ENCODE measurements at places on chromosomes 7 and 10. TPM values are rescaled to one million over a fixed set of nuclear protein-coding genes. Genes with fewer than 3 reads are reported as not detected.
A peak's percentile ranks its signal among the peaks of the same experiment; 100 is the strongest.

GRCh38 chr7:134662166-134662870 lies 15.7 kb downstream of the BPGM start:
- ATAC-seq, result peak; percentile 64

DNA sequence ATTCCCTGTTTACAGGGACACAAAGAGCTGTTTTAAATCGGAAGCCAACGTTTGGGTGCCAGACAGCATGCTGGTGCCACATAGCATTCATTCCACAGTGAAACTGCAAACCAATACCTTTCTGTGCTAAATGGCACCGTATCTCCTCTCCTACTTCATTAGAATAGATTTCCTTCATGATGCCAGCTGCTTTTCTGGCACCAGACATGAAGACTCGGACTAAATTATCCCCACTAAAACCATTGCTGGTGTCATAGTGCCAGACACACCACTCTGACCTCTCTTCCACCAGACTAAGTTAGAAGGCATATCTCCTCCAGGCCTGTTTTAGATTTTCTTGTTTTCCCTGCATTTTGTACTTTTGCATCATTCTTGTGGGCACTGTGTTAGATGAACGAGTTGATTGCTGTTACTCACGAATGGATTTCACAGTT lies 155.1 kb downstream of the ETV1 start:
- no peak for ATAC-seq

GRCh38 chr7:5232874-5233273 lies 42.8 kb downstream of the WIPI2 start:
- ATAC-seq, result no peak

DNA sequence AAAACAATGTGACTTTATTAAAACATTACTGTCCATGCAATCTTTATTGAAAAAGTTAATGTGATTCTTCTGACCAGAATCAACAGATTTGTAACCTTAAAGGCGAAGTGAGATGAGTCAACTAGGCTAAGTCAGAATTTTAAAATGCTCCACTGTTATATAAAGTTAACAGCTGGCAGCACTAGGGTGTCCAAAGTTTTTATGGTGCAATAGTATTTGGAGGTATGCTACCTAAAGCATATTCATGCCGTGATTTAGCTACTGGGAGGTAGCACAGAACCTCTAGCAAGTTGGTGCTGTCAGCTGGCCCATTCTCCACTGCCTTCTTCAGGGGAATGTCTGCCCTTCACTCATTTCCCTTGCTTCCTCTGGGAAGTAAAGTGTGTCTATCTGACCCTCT lies 126.7 kb downstream of the RAPGEF5 start:
- no peak for ATAC-seq

Gene LBX1
- total RNA-seq, result not detected

- ATAC-seq, result no peak
Observed at GRCh38 chr10:51675088-51675487, 24.3 kb downstream of the CSTF2T start.

GRCh38 chr10:78338717-78339116 lies 305.1 kb downstream of the RPS24 start:
- ATAC-seq, result no peak

DNA sequence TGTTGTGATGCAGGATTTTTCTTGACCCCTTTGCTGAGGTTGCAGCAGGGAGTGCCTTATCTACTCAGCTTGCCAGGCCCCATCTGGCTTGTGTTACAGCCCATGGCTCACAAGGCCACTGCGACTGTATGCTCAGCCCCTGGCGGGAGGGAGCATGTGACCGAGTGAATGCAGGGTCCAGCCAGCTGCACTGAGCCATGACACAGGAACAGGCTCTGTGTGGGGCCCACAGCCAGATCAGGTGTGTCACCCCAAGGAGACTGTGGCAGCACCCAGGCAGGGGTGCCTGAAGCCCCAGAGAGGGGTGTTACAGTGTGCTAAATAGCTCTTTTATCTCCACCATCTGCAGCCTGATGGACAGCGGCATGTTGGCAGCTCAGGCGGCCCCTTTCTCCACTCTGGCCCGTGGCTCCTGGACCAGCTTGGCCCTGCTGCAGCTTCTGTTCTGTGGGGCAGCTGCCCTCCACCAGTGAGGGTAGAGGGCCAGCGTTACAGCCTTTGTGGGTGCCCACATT lies 2.6 kb upstream of the PCBD1 start:
- no peak for ATAC-seq

DNA sequence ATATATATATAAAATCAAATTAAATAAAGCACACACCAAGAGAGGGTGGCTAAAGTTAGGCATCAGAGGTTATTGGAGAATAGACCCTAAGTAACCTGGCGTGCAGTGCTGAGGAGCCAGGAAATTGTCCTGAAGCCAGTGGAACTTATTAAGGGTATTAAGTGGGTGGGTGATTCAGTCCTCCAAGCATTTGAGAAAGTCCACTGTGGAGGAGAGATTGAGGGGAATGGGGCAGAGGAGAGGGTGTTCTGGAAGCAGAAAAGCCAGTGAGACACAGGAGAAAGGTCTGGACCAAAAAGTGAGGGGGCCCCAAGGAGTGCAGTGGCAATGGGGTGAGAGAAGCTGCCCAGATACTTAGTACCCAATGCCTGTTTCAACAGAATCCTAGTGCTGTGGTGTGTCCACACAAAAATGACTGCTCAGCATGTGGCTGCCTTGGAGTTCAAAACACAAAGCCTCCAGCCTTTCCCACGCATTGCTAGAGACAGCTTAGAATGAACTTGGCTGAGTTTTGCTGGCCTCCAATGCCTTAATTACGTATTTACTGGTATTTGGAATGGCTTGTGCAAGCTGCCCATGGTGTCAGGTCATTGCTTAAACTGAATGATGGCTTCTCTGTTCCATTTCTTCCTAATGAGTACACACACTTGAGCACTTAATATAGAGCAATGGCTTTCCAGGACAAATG lies 44.9 kb upstream of the CHST15 start:
- no peak for ATAC-seq

GRCh38 chr7:24793982-24794648 lies 36.9 kb upstream of the GSDME start:
- no peak for ATAC-seq

Gene UNCX
- total RNA-seq, result not detected

Gene WEE2
- total RNA-seq, result not detected
